ENCODE measurements at places on chromosomes 7 and 10.
A peak's percentile ranks its signal among the peaks of the same experiment; 100 is the strongest.

GRCh38 chr7:156192921-156193320 is 380.7 kb upstream of the SHH start:
- DNase-seq, result no peak

DNA sequence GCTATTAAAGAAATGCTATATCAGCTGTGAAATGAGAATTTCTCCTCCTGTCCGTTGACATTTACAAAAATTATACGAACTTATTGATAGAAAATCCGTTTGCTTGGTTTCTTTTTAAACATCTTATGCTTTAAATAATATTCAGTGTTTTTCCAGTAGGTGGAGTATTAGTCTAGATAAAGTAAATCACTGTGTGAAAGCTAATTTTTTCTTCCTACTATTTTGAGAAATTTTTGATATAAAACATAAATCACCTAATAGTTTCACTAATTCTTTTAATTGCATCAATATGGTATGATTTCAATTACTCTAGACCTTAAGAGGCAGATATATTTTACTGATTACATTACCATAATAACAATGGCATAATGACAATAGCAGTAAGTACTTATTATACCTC is 335.2 kb upstream of the C7orf33 start:
- DNase-seq, result no peak

DNA sequence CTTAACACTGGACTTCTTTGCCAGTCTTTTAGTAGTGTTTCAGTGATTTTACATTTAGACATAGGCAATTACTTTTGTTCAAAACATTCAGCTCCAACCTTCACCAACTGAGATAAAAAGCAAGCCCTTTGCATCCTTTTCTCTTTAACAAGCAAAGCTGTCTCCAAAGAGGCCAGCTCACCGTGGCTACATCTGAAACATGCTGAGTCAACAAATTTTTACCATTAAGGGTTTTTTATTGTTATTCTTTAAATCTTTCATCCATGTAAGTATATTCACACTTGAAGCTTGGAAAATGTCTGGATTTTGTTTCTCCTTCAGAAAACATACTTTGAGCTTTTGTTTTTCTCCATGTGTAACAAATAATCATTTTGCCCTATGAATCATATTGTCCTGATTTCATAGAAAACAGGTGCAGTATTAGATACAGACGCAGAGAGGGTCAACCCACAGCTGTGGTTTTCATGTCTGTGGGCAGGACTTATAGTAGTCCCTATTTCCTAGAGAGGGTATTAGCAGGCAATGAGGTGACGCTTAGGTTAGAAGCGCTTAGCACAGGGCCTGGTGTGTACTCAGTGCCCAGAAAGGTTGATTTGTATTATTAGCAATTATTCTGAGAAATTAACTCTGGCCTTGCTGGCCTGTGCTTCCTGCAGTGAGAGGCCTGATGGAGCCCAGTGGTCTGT is 99.5 kb downstream of the MKI67 start:
- no peak for DNase-seq

- DNase-seq, result peak; percentile 25
Measured at GRCh38 chr7:134693256-134693655, 46.6 kb downstream of the BPGM start.

DNA sequence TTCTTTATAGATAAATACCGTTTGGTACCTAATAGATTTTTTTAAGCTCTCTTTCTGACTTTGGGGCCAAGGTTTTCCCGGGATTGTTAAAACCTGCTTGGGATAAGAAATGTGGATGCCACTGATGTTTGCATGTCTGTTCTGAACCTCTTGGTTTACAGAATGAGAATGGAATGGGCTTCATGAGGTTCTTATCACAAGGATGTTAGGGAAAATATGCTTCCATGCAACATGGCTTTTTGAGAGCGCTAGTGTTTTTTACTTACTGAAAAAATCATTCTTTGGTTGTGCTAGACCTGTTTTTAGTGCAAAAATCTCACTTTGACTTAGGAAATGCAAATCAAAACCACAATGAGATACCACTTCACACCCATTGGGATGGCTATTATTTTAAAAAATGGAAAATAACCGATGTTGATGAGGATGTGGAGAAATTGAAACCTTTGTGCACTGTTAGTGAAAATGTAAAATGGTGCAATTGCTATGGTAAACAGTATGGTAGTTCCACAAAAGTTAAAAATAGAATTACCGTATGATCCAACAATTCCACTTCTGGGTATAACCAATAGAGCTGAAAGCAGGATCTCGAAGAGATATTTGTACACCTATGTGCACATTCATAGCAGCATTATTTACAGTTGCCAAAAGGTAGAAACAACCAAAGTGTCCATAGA is 38.9 kb downstream of the TSPAN14 start:
- DNase-seq, result no peak

- no peak for DNase-seq
Measured at GRCh38 chr10:78348411-78349164, 314.9 kb downstream of the RPS24 start.

Measured in activated CD8-positive, alpha-beta memory T cell treated with anti-CD3 and anti-CD28 coated beads, Interleukin-2, amount 50 U/mL, for 4 hours (primary cell).